Occipital lobe (tissue), 3 donors: ENCODE measurements at places on chromosomes 6 and 20. TPM values are rescaled to one million over a fixed set of nuclear protein-coding genes. Genes with fewer than 3 reads are reported as not detected.

DNA sequence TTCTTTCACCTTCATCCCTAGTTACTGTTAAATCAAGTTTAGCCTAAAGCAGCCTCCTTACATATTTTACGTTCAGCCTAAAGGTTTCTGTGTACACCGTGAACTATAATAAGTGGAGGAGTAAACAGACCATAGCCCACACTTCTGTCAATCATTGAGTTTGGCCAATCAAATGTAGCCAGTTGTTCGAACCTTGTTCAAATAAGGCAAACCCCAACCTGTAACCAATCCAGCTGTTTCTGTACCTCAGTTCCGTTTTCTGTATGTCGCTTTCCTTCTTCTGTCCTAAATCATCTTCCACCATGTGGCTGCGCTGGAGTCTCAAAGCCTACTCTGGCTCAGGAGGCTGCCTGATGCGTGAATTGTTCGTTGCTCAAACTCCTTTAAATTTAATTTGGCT lies 1.8 kb upstream of the FBXO30 start:
- DNase-seq: no peak

- DNase-seq: no peak
These were observed 5.9 kb downstream of the RPS21 start for GRCh38 chr20:62392621-62393334.

Gene BANF2
- not detected for total RNA-seq

GRCh38 chr20:38267901-38268514 lies 7.5 kb upstream of the KIAA1755 start:
- DNase-seq: no peak

Gene GATA5
- total RNA-seq: 0.16 TPM

Gene ZC2HC1B
- 0.31 TPM for total RNA-seq

- DNase-seq: no peak
These were observed 119.5 kb upstream of the KCNK16 start for GRCh38 chr6:39441986-39442385.
